ENCODE measurements at places on chromosomes 3 and 15.

GRCh38 chr3:143450632-143451031 is 331.1 kb downstream of the CHST2 start:
- no peak for DNase-seq

DNA sequence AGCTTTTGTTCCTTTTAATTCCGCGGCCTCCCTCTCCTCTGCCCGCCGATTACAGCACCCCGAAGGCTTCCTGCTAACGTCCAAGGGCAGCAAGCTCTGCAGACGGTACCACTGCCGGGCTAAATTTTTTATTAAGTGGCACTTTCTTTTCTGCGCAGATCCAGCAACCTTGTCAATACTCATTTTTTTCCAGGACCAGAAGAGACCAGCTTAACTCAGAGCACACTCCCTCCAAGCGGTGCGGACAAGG is 542 bp upstream of the MEIS2 start:
- DNase-seq: peak; percentile 24

GRCh38 chr3:26132942-26133341 is 343.1 kb downstream of the OXSM start:
- DNase-seq: no peak

- DNase-seq: peak; percentile 22
These were observed 462 bp downstream of the EDEM1 start for GRCh38 chr3:5187920-5188418.

GRCh38 chr3:32469151-32469874 is 33.3 kb downstream of the CMTM6 start:
- DNase-seq: peak; percentile 17

DNA sequence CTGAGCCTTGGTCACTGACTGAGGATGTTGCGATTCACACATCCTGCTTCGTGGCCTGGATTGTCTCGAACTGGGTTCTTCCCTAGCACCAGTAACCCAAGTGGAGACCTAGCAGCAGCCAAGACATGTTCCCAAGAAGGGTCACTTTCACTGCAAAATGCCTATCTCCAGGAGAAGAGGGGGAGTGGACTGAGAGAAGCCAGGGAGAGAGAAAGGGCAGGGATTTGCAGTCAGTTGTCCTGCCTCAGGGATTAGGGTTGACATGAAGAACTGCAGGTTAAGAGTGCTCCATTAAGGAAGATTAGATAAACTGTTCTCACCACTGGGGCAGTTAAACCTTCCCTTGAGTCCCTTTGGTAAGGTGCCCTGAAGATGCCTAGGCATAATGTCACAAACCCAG is 5.7 kb upstream of the CD276 start:
- DNase-seq: no peak

- DNase-seq: no peak
These were observed 23.7 kb downstream of the FAM98B start for GRCh38 chr15:38477637-38478036.

Measured in Calu3 (cell line).